ENCODE measurements at places on chromosomes 7 and 10.

GRCh38 chr7:5222841-5223411, 32.9 kb downstream of the WIPI2 start:
- DNase-seq, result no peak

GRCh38 chr10:21317902-21318301, 207.6 kb downstream of the SKIDA1 start:
- no peak for DNase-seq

- DNase-seq, result no peak
These were observed 110.9 kb upstream of the HDAC9 start for GRCh38 chr7:18384491-18385143.

DNA sequence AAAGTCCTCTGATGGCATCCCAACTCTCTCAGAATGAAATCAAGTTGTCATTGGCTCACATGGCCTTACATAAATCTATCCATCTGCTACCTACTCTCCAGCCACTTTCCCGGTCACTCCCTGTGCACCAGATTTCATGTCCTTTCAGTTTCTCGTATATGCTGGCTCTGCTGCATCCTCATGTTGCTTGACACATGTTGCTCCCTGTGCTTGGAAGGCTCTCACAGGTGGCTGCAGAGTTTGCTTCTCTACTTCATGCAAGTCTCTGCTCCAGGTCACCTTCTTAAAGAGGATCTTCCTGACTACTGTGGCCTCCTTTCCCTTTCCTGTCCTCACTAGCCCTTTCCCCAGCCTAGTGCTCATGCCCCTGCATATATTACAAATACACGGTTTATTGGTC, 48.3 kb downstream of the MRPL32 start:
- DNase-seq, result no peak

DNA sequence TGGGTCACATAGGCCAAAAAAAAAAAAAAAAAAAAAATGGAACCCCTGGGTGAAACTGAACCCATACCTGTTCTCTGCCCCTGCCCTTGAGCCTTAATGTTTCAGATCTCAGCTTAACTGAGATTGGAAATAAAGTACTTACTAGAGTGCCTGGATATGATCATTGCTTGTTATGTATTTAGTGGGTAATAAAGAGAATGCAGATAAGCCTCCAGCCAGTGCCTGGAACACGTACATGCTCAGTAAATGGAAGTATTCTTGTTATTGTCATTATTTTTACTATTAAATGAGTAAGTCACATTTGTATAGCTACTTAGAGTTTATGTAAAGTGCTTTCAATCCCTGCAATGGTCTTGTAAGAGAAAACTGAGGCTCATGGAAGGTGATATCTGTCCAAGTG, 14.7 kb downstream of the SLC16A12 start:
- DNase-seq, result no peak

DNA sequence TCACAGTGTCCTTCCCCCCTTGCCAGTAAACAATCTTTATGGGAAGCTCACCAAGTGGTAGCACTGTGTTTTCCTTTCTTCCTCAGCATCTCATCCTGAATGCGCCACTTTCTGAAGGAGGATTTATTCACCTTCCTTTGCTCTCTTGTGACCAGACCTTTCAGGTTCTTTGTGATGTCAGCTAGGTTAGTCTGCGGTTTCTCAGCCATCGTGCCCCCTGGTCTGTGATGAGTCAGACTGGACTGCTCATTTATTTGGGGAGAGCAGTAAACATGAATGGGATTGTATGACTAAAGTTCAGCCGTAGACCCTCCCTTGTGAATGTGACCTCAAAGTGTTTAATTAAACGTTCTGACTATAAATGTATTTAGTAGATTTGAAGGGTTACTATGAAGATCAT, 235.1 kb upstream of the CELF2 start:
- DNase-seq, result no peak

- no peak for DNase-seq
These were observed 256.7 kb upstream of the GNAI1 start for GRCh38 chr7:79877874-79878465.

- no peak for DNase-seq
These were observed 131.7 kb upstream of the PRSS58 start for GRCh38 chr7:142389544-142389943.

GRCh38 chr7:107048783-107049418, 4.4 kb downstream of the PRKAR2B start:
- DNase-seq, result no peak

DNA sequence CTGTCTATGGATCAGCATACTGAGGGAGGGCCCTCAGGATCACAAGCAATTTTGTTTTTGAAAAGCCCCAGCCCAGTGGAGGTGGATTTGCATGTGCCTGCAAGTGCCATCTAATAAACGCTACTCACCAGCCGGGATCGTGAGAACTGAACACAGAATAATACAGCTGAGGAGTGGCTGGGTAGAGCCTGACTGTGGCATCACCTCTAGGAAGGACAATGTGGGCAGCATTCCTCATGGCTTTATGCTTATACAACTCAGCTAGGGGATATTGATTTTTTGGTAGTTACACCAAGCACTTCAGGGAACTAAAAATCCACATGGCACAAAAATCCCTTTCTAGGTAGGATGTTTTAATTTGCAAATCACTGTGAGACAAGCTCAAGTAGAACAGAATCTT, 72.7 kb upstream of the PALS2 start:
- DNase-seq, result no peak

GRCh38 chr7:7516156-7516555, 19.5 kb downstream of the COL28A1 start:
- no peak for DNase-seq

DNA sequence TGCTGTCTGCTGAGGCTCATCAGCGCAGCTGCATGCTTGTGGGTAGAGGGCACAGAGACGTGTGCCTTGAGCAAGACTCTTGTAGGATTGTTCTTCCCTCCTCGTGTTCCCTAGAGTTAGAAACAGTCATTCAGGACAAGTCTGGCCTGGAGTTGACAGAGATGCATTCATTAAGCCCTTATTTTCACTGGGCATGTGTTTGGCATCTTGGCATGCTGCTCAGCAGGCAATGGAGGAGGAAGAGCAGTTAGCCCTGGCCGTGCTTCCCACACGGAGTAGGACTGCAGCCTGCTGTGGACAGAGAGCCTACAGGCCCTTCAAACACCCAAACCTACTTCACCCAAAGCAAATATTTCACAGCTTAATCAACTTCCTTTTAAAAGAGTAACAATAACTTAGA, 73.0 kb upstream of the GJD4 start:
- DNase-seq, result no peak

- DNase-seq, result no peak
These were observed 842.5 kb downstream of the REEP3 start for GRCh38 chr10:64363687-64364086.

DNA sequence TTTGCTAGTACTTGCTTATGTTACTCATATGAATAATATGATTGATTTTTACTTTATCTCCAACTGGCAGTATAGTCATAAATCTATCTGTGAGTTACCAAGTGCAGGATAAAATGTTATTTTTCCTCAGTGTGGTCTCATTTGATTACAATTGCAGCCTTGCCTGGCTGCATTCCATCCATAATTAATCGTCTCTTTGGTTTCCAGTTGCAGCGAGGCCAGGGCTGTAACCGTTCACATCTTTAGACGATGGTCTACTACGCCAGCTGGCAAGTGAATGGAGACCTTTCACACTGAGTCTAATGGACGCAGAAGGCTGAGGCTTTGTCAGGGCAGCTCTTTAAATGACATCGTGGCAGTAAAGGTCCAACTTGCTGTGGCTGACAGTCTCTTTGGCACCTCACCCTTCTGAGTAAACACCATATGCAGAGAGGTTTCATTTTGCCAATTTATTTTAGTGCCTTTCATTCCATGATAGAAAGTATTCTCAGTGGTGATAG, 84.0 kb downstream of the ARL4A start:
- DNase-seq, result no peak

- no peak for DNase-seq
These were observed 12.8 kb downstream of the SPOCK2 start for GRCh38 chr10:72075376-72076115.

GRCh38 chr7:118029826-118030422, 154.0 kb upstream of the LSM8 start:
- no peak for DNase-seq

DNA sequence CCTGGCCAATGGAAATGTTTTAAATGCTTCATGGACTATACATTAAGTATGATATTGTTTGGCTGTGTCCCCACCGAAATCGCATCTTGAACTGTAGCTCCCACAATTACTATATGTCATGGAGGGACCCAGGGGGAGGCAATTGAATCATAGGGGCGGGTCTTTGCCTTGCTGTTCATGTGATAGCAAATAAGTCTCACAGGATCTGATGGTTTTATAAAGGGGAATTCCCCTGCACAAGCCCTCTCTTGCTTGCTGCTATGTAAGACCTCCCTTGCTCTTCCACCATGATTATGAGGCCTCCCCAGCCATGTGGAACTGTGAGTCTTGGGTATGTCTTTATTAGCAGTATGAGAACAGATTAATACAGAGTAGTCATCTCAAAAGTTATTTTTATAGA, 32.4 kb upstream of the GRB10 start:
- DNase-seq, result no peak

DNA sequence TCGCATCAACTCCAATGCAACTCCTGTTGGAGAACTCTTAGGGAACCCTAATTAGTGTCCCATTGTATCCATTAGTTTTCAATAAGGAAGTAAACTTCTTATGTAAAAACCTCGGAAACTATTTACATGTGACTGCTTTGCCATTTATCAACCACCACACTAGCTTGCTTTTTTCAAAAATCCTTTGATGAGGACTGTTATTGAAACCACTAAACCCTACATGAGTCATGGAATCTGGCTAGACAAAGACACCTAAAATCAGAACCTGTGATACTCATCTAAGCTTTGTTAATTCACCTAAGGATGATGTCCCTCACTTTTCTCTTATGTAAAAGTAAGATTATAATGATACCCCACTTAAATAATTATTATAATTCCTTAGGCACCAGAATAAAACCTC, 414.1 kb upstream of the ETV1 start:
- no peak for DNase-seq

DNA sequence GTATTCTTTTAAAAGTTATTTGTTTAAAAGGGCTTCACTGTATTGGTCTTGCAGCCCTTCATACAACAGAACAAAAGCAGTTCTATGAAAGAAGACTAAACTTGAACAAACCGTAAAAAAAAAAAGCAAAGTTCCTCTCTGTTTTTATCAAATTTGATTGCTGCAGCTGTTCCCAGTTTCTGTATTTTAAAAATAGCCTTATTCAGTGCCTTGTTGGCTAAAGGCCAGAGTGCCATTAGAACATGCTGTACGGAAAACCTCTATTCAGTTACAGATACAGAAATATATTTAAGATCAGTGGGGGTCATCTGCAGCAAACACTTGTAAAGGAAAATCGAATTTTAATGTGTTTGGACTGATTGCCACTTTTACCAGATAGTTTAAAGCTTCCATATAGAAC, 207.8 kb upstream of the ETV1 start:
- no peak for DNase-seq

DNA sequence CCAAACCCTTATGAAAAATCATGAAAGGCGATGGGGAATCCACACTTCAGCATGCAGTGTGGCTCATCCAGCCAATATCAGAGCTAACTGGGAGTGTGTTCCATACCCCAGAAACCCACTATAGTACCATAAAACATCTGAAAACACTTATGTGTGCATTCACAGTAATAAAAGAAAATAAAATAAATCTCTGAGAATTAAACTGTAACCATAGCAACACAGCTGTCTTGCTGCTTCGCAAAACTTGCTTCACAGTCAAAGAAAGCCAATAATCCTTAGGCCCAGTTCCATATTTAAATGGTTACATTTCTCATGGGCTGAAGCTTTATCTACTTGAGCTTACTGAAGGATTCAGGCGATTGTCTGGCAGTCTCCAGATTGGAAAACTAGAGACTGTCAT, 19.9 kb upstream of the POLR1F start:
- no peak for DNase-seq

DNA sequence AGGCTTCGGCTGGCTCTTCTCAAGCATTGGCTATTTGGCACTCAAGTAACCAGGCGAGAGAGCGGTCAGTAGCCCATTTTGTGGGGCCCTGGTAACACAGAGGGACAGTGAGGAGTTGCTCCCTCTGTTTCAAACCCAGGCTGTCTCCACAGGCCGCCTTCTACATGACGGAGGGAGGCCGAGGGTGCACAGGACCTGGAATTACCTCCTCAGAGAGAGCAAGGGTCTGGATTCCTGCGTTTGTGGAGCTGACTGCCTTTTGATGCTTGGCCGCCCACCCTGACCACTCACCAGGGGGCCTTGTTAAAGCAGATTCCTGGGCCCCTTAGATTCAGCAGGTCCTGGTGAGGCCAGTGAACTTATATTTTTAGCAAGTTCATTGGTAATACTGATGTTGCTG, 12.3 kb downstream of the UPP1 start:
- DNase-seq, result no peak

- no peak for DNase-seq
These were observed 167.0 kb upstream of the CDK1 start for GRCh38 chr10:60611291-60611747.

DNA sequence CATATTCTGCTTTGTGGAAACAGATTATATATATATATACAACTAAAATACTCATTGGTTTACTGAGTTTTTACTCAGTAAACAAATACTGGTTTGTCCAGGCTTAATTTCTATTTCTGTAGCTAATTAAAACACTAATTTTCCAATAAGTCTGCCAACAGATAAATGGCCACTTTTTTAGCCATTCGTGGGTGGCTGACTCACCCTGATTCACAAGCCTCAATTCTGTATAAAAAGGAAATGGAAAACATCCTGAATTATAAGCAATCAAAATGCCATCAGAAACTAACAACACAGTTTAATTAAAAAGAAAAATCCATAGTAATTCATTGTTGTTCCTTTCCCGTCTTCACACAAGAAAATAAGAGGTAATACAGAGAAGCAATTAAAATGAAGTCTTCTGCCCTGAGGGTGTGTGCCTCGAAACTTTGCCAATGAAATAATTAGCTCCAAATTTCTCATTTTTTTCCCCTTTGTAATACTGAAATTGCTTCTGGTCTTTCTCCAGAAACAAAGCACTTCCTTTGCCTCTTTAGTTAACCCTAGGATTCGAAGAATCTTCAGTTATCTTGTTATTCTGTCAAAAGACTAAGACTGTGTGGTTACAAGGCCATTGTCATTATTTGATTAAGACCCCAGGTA, 118.7 kb upstream of the PTN start:
- DNase-seq, result no peak

- no peak for DNase-seq
These were observed 8.4 kb downstream of the TLX1 start for GRCh38 chr10:101139421-101139911.

- DNase-seq, result no peak
These were observed 201.3 kb downstream of the JCAD start for GRCh38 chr10:29857843-29858701.

GRCh38 chr7:20217193-20217948, at the start of gene MACC1:
TSS of gene MACC1 (minus strand) at chr7:20217384. CDS start at chr7:20161862, 55,522 bp downstream.
- DNase-seq, result no peak

DNA sequence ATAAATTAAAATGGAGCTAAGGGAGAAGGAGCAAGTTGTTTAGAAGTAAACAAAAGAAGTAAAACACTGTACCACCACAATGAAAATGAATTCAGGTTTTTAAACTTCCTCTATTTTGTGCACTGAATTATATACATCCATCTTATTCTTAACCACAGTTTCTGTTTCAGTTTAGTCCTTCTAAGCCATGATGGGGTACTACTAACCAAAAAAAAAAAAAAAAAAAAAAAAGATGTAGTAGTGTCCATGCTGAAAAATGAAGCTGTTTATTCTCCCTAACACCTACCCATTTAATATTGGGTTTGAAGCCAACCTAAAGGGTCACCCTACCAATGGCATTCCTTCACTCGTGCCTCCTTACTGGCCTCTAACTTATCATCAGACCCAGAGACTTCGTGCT, 3.4 kb upstream of the BMPR1A start:
- peak; percentile 45 for DNase-seq

Data from GM13976 (cell line).